ENCODE measurements at places on chromosomes 11 and 22.
A peak's percentile ranks its signal among the peaks of the same experiment; 100 is the strongest.

DNA sequence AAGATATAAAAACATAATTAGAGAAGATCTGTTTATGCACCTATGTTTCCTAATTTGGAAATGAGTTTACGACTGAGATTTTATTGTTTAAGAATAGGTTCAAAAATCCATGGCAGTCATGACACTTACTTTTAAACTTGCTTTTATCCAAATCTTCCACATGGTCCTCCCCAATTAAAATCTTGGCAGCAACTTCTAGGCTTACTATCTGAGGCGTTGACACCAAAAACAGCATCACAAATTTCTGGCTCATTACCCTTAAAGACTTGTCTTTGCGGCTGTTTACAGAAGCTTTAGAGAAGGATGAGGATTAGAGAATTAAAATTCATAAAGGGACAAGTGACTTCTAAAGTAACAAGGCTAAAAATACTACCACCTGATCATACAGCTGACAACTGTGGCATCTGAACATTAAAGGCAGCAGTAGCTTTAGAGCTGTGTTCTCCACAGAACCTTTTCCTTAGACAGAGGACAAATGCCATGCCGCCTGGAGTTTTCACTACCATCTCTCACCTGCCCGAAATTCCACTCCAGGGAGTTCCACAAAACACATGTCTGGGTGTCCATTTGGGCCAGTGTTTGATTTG lies 6.4 kb downstream of the E2F8 start:
- no peak for DNase-seq

GRCh38 chr11:848380-848931 lies 5.8 kb downstream of the TSPAN4 start:
- DNase-seq: peak; percentile 78

DNA sequence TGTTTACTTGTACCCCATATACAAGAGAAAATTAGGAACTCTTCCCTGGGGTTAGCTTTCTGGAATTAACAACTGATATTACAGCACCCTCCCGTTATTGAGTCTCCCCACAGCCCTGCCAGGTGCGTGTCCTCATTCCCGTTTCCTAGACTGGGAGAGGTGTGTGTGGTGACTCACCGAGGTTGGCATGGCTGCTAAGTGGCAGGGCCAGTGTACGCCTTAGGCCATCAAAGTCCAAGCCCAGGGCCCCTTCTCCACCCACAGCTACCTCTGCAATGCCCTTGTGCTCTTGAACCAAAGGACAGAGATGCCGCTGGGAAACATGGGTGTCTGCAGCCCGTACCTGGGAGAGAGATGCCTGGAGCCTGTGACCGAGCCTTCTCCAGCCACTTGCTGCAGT lies 12.3 kb downstream of the IFT27 start:
- DNase-seq: no peak

GRCh38 chr11:112689851-112690250 lies 271.4 kb upstream of the NCAM1 start:
- DNase-seq: no peak

DNA sequence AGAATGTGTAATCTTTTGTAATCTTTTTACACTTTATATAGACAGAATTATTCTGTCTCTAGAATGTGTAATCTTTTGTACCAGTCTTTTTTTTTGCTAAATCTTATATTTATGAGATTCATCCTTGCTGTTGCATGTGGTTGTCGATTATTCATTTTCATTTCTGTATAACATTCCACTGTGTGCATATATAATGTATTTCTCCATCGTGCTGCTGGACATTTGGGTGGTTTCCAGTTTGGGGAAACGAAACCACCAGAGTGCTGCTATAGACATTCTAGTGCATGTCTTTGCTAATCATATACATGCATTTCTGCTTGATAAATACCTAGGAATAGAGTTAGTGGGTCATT lies 146.5 kb downstream of the GRIK4 start:
- DNase-seq: no peak

DNA sequence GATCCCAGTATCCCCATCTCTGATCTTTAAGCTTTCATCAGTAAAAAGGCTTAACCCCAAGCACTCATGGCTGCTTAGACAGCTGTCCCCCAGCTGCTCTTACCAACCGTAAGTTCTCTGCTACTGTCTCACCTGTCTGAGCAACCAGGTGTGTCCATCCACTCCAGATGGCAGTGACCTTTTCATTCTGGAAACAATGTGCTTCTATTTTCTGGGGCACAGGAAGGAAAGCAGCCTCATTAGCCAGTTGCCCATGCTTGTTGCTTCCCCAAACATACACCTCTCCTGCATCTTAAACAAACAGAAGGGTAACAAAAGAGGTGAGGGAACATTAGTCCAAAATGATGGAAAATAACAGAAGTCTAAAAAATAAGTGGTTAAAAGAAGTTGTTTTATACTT lies 24.4 kb downstream of the SERGEF start:
- DNase-seq: no peak

- DNase-seq: no peak
Observed at GRCh38 chr11:96748639-96749370, 359.0 kb downstream of the JRKL start.

DNA sequence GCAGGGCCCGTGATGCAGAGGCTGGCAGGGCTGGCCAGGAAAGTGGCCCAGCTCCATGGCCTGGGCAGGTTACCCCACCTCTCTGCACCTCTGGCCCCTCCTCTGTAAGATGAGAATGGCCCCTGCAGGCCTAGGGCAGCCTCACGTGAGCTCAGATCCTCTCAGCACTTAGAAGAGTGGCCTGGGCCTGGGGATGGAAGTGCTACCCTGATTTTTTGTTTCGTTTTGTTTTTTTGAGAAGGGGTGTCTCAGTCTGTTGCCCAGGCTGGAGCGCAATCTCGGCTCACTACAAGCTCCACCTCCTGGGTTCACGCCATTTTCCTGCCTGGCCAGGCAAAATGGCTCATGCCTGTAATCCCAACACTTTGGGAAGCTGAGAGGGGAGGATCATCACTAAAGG lies 982 bp downstream of the APOBEC3H start:
- DNase-seq: no peak

DNA sequence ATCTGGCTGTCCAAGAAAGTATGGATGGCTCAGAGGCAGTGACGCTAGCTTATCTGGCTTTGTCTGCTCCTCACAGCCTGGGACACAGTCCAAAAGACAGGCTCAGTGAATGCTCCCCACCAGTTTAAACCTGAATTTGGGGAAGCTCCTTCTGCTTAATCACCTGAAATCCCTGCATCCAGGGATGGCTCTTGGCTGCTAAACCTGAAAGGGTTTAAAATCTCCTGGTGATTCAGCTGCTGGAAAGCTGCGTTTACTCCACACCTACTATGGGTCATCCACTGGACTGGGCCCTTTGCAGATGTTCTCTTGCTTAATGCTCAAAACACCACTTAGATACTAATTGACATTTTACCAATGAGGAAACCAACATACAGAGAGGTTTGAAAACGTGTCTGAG lies 302.0 kb upstream of the NARS2 start:
- DNase-seq: no peak

GRCh38 chr11:88345408-88345807 lies 7.9 kb upstream of the CTSC start:
- DNase-seq: no peak

DNA sequence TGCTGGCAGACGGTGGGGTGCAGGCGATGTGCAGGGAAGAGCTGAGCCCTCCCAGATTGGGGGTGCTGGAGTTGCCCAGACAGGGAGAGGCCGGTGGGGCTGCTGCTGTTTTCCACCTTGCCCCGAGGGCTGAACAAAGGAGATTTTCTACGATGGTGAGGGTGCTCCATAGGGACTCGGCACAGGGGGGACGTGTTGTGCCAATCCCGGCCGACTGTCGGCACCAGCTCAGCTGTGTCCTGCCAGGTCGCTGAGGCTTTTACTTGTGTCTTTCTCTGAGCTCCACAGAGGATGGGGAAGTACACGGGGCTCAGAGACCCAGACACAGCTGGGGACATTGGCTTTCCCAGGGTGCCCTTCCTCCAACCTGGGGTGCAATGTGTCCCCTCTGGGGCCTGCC lies 816.8 kb downstream of the BRD1 start:
- no peak for DNase-seq

All from frontal cortex (tissue), 4 donors.